Uterine smooth muscle cell (primary cell): ENCODE measurements at places on chromosomes 7 and 10. TPM values are rescaled to one million over a fixed set of nuclear protein-coding genes. Genes with fewer than 3 reads are reported as not detected.

CAV1 gene
- total RNA-seq, result 296 and 541 TPM in 2 replicates

TMEM229A gene
- not detected in 2 replicates for total RNA-seq

CTAGE15 gene
- 0.75 TPM in 1 of 2 replicates, not detected in the other for total RNA-seq

OR2A42 gene
- total RNA-seq, result under 0.01 TPM in 1 of 2 replicates, not detected in the other

SLC13A1 gene
- not detected in 2 replicates for total RNA-seq
